ENCODE measurements at places on chromosomes 2 and 18. TPM values are rescaled to one million over a fixed set of nuclear protein-coding genes. Genes with fewer than 3 reads are reported as not detected.

The CCDC68 gene
- 3.7 TPM for total RNA-seq

DNA sequence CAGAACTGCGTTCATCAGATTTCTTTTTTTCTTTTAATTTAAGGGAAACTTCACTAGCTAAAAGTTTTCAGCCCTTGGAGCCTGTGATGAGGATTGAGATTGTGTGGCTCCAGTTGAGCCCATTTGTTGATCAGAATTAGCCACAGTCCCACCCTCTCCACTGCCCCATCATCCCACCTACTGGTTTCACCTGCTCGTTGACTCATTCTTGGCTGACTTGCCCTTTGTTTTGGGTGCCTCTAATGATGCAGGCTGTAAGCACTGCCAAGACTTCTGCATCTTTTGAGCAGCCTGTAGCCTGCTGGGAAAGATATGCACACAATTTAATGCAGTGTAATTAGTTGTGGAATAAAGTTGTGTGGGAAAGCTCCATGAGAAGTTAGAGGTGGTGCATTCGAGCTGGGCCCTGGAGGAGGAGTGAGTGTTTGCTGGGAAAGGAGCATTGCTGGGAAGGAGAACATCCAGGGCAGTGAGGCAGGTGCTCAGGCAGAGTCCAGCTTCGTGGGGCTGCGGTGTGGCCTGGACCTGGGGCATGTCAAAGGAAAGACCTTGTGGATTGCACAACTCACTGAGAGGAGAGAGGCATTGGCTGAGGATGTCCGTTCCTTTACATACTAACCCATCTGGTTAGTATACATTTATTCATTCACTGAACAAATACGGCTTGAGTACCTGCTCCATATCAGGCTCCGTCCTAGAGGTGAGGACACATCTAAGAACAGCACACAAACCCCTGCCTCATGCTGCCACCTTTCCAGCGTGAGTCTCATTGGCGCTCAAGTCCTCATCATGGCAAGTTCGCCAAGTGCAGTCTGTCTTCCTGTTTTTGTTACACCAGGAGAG is 18.2 kb downstream of the ASPRV1 start:
- DNase-seq: no peak

- no peak for DNase-seq
These were observed 79.2 kb upstream of the COL5A2 start for GRCh38 chr2:189258616-189259365.

- no peak for DNase-seq
These were observed 472.5 kb upstream of the ZNF804A start for GRCh38 chr2:184125867-184126266.

- no peak for DNase-seq
These were observed 89.3 kb downstream of the ARMC9 start for GRCh38 chr2:231287696-231288095.

GRCh38 chr18:74063023-74063422 is 84.6 kb downstream of the FBXO15 start:
- DNase-seq: no peak

DNA sequence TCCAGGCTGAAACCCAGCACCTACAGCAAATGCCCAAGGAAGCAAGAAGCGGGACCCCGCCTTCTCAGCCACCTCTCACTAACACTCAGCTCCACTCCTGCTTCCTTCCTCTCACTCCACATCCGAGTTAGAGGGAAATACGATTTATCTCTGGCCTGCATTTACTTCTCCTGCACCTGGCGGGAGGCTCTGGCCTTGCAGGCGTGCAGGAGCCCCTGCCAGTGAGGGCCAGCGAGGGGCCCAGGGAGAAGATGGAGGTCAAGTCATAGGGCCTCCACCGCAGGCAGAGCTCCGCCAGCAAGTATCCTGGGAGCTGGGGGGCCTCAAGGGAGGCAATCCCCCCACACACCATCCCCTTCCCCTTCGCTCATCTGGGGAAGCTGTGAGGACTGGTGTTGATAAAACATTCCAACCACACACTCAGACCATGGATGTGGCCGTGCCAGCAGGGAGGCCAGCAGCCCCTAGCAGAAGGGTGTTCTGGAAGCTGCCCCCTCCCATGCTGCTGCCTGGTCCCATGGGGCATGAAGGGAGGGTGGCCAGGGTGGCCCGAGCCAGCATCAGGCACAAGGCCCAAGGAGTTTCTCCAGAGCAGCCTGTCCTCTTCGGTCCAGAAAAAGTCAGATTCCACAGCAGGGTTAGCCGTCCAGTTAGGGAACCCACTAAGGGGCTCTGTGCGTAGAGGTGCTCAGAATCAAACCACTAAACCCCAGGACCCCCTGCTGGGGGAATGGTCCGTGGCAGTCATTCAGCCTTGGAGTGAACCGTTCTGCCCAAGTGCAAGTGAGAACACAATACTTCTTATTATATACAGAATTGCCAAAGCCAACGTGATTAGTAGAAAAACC is 91.2 kb downstream of the HDAC4 start:
- no peak for DNase-seq

DNA sequence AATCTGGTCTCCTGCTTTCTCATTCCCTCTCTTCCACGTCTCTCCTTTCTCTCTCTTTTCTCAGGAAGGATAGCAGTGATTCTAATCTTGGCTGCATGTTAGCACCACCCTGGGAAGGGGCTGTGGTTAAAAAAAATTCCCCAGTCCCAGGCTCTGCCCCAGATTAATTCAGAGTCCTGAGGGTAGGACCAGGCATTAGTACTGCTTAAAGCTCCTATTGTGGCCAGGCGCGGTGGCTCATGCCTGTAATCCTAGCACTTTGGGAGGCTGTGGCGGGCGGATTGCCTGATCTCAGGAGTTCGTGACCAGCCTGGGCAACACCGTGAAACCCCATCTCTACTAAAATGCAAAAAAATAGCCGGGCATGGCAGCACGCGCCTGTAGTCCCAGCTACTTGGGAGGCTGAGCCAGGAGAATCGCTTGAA is 35.4 kb upstream of the EML4 start:
- DNase-seq: no peak

- DNase-seq: no peak
These were observed 61.3 kb downstream of the IRS1 start for GRCh38 chr2:226738191-226738820.
